Placental pericyte (primary cell): ENCODE measurements at places on chromosomes 4 and X. TPM values are rescaled to one million over a fixed set of nuclear protein-coding genes. Genes with fewer than 3 reads are reported as not detected.

CXCL10 gene
- 0.43 TPM in 1 of 2 replicates, not detected in the other for total RNA-seq

AKAP14 gene
- total RNA-seq: not detected in 2 replicates

IL3RA gene
- not detected in 2 replicates for total RNA-seq

CPZ gene
- 1.6 and 50.3 TPM in 2 replicates for total RNA-seq

SLC16A2 gene
- 9.0 and 14.5 TPM in 2 replicates for total RNA-seq

FGF16 gene
- total RNA-seq: under 0.01 TPM in 2 replicates

ODAPH gene
- 0.29 TPM in 1 of 2 replicates, not detected in the other for total RNA-seq

ATOH1 gene
- total RNA-seq: not detected in 2 replicates

FRAS1 gene
- 0.57 and 13.8 TPM in 2 replicates for total RNA-seq

AFF2 gene
- total RNA-seq: 0.66 and 0.72 TPM in 2 replicates

SSX4 gene
- not detected in 2 replicates for total RNA-seq

DDX53 gene
- 0.22 TPM in 1 of 2 replicates, not detected in the other for total RNA-seq

RAPGEF2 gene
- total RNA-seq: 68.4 and 84.9 TPM in 2 replicates

ZBTB33 gene
- total RNA-seq: 7.4 and 17.0 TPM in 2 replicates

IL15 gene
- 3.5 and 7.0 TPM in 2 replicates for total RNA-seq

KIAA1210 gene
- total RNA-seq: not detected in 2 replicates

MEPE gene
- not detected in 2 replicates for total RNA-seq

ENAM gene
- 0.14 TPM in 1 of 2 replicates, not detected in the other for total RNA-seq

MAGEA4 gene
- not detected in 2 replicates for total RNA-seq

FGF13 gene
- 0.14 TPM in 1 of 2 replicates, not detected in the other for total RNA-seq

SPANXA1 gene
- not detected in 2 replicates for total RNA-seq

BMP15 gene
- total RNA-seq: not detected in 2 replicates

COX18 gene
- 13.6 and 43.2 TPM in 2 replicates for total RNA-seq

ZCCHC12 gene
- total RNA-seq: 0.14 TPM in 1 of 2 replicates, not detected in the other

NLGN4X gene
- 3.1 and 5.3 TPM in 2 replicates for total RNA-seq

MMRN1 gene
- 0.57 TPM in 1 of 2 replicates, not detected in the other for total RNA-seq

MAGEB18 gene
- not detected in 2 replicates for total RNA-seq

NCBP2L gene
- not detected in 2 replicates for total RNA-seq

CLCN4 gene
- total RNA-seq: 5.0 and 7.2 TPM in 2 replicates

SLC26A1 gene
- 0.14 and 0.22 TPM in 2 replicates for total RNA-seq

STATH gene
- total RNA-seq: not detected in 2 replicates

MSX1 gene
- 3.3 and 18.5 TPM in 2 replicates for total RNA-seq

OTC gene
- total RNA-seq: not detected in 2 replicates

NSG1 gene
- 0.29 and 1.3 TPM in 2 replicates for total RNA-seq

GAGE1 gene
- not detected in 2 replicates for total RNA-seq

CHST7 gene
- 2.2 and 21.0 TPM in 2 replicates for total RNA-seq

TRO gene
- 1.1 and 5.6 TPM in 2 replicates for total RNA-seq

STK26 gene
- 10.1 and 11.3 TPM in 2 replicates for total RNA-seq

TEX11 gene
- not detected in 2 replicates for total RNA-seq

COMMD8 gene
- 19.3 and 37.1 TPM in 2 replicates for total RNA-seq

RASSF6 gene
- 0.14 TPM in 1 of 2 replicates, not detected in the other for total RNA-seq

CENPVL2 gene
- total RNA-seq: not detected in 2 replicates
